ENCODE measurements at places on chromosomes 5 and 9. TPM values are rescaled to one million over a fixed set of nuclear protein-coding genes. Genes with fewer than 3 reads are reported as not detected.

POC5 gene
- 11.7 TPM for total RNA-seq

FAM169A gene
- under 0.01 TPM for total RNA-seq

DIRAS2 gene
- total RNA-seq: not detected

SLC34A1 gene
- not detected for total RNA-seq

SV2C gene
- total RNA-seq: not detected

RGMB gene
- total RNA-seq: 34.9 TPM

CDC25C gene
- total RNA-seq: 11.9 TPM

SNCB gene
- total RNA-seq: not detected

IL4 gene
- not detected for total RNA-seq

LIX1 gene
- not detected for total RNA-seq

GAS1 gene
- 9.4 TPM for total RNA-seq
